ENCODE measurements at places on chromosomes 1 and 21.

DNA sequence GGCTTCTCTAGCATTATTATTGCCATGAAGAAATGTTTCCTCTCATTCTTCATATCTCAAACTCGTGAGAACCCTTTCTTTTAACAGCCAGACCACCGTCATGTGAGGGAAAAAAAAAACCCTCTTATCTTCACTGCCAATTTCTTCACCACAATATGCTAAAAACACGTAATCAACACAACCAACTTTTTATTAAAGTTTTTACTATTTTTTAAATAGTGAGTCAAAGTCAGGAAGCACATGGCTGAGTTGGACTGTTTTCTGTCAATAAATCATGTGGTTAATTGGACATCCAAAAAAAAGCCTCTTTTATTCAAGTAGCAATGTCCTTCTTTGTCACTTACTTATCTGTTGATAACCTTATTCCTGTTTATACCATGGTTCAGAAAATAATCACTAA is 55.9 kb upstream of the SAMD13 start:
- DNase-seq: no peak

GRCh38 chr1:5475572-5475971 is 516.7 kb downstream of the NPHP4 start:
- DNase-seq: no peak

- no peak for DNase-seq
Measured at GRCh38 chr1:176735201-176735600, 272.2 kb downstream of the PAPPA2 start.

- DNase-seq: no peak
Measured at GRCh38 chr21:41326414-41327080, 9.9 kb downstream of the FAM3B start.

GRCh38 chr21:39454949-39455668 is 3.3 kb downstream of the SH3BGR start:
- DNase-seq: no peak

- no peak for DNase-seq
Measured at GRCh38 chr1:116544588-116545358, 26.1 kb downstream of the CD58 start.

Measured in astrocyte (in vitro differentiated cells and primary cell).